Amniotic epithelial cell (primary cell): ENCODE measurements at places on chromosomes 3 and 15.
A peak's percentile ranks its signal among the peaks of the same experiment; 100 is the strongest.

DNA sequence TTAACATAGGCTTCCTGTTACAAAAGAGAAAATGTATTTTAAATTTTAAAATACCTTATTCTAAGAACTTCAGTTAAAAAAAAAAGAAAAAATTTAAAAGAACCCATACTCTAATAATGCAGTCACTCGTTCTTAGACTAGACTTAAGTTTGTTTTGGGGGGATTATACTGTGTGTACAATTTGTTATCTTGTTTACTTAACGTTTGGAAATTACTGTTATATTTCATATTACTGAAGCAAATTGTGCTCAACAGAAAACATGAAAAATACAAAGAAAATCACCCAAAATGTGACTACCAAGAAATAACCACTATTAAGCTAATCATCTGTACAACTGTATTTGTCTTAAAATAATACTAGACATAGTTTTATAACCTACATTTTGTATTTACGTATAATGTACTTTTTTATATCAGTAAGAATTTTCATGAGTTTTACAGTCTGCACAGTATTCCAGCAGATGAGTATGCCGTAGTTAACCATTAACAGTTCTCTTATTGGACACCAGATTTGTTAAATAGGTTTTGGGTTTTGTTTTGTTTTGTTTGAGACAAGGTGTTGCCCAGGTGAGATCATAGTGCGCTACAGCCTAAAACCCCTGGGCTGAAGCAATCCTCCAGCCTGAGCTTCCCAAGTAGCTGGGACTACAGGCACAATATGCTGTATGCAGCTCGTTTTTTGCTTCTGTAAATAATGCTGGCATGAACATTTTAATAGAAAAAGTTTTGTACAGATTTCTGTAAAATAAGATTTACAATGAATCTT lies 88.8 kb upstream of the CHD2 start:
- no peak for DNase-seq

DNA sequence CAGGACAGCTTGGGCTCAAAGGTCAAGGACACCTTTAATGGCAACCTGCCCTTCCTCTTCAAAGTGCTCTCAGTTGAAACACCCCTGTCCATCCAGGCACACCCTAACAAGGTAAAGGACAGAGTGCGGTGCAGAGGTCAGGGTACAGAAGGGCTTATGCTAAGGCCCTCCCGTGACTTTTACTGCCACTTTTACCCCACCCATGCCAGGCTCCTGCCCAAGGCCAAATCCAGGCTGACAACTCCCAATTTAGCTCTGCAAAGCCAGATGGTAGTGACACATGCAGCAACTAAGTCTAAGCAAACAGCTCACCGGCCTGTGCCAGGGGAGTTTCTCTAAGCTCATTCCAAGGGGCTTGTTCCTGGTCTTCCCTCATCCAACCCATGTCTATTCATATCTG lies 1.6 kb downstream of the MPI start:
- no peak for DNase-seq

DNA sequence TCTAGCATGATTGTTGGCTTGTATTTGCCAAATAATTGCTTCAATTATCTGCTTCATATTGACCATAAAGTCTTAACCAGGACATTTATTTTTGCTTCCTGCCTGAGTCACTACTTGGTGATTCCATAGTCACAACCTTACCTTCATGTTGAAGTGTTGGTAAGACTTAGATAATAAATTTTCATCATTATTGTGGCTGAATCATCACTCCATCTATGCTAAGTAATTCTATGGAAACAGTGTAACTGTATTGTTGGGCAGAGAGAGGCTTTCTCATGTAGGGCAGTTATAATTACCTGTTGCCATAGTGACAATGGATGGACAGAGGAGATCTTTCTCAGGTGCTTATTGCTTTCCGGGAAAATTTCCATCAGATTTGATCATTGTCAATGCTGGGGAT lies 330.7 kb upstream of the LRRC3B start:
- DNase-seq, result no peak

GRCh38 chr3:150149651-150150051 lies 179.0 kb upstream of the PFN2 start:
- DNase-seq, result peak; percentile 86

GRCh38 chr3:112782491-112782890 lies 64.2 kb downstream of the CD200R1L start:
- DNase-seq, result no peak

- DNase-seq, result peak; percentile 20
These were observed 574 bp downstream of the NGRN start for GRCh38 chr15:90266061-90266431.

- peak; percentile 8 for DNase-seq
These were observed 108.9 kb downstream of the FBLN2 start for GRCh38 chr3:13657660-13658435.

- DNase-seq, result peak; percentile 83
These were observed 61.4 kb downstream of the COL8A1 start for GRCh38 chr3:99699841-99700240.
